Neural progenitor cell (in vitro differentiated cells): ENCODE measurements at places on chromosomes 6 and 20.
A peak's percentile ranks its signal among the peaks of the same experiment; 100 is the strongest.

DNA sequence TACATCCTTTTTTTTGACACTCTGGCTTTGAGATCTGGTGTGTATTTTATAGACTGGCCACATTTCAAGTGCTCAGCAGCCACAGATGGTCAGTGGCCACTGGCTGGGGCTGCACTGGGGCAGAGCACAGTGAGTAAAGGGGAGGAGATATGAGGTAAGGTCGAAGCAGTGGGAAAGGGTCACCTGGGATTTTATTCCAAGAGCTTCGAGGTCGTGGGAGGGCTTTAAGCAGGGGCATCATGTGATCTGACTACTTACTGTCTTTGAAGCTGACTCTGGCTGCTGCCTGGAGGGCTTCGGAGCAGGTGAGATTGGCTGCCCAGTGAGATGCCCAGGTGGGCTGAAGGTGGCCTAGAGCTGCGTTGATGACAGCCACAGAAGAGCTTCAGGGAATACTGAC, 6.7 kb downstream of the C20orf203 start:
- DNase-seq, result no peak

GRCh38 chr6:41596807-41597206, 41.5 kb upstream of the MDFI start:
- no peak for DNase-seq

DNA sequence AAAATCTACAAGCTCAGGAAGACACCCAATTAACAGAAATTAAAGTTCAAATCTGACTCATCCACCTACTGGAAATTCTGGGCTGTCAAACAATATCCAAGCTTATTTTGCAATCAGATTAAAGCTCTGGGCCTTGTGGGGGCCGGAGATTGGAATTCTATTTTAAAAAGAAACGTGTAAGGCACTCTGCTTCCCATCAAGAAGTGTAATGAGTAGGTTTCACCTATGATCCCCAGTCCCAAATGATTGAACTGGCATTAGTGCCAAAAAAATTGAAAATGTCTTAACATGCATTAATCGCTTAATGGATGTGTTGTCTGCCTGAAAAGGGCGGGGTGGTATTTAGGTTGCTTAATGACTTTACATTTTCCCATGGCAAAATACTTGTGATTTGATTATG, 542.4 kb upstream of the BTBD3 start:
- DNase-seq, result no peak

- no peak for DNase-seq
Observed at GRCh38 chr6:78844899-78845298, 22.5 kb upstream of the IRAK1BP1 start.

DNA sequence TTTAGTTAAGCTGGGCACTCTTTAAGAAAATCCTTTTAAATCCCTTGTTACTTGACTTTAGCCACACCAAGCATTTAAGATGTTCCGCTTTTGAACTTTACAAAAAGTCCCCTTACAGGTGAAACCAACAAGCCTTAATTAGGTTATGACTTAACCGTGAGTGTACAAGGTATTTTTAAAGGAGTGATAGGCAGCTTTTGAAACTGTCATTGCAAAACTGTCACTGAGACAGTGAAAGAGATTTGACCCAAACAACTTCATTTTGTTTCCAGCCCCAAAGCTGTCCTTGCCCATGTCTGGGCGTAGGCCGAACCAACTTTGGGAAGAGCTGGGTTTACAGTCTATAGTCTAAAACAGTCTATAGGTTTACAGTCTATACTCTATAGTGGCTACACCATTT, 305.4 kb downstream of the FARS2 start:
- no peak for DNase-seq

- no peak for DNase-seq
Observed at GRCh38 chr6:52992980-52993920, 1.8 kb downstream of the GSTA4 start.

DNA sequence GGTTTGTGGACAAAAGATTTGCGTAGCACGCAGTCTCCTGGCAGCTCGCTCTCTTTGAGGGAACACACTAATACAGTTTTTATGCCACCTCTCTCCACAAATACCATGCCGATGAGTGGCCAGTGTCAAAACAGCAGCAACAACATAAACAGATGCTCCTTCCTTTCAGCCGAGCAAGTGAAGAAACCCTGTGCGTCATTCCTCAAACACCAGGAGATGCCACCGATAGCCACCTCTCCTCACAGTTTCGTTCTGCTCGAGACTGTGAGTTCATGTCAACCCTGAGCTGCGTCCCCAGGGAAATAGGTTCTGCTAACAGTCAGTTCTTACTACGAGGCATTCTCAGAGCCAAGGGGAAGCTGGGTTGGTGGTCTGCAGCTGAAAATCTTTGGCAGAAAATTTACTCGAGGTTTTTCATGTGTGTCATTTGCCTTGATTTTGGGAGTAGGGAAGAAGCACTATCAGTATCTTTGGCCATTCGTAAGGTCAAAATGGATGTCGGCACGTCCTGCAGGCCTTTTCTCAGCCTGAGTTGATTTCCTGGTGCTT, 59.9 kb downstream of the EYA2 start:
- DNase-seq, result no peak

- DNase-seq, result no peak
Observed at GRCh38 chr6:111517965-111518364, 34.9 kb upstream of the REV3L start.

GRCh38 chr6:106579281-106579680, 50.0 kb downstream of the RTN4IP1 start:
- DNase-seq, result no peak

- DNase-seq, result no peak
Observed at GRCh38 chr6:73823046-73823735, 127.2 kb downstream of the CD109 start.

GRCh38 chr6:12585497-12585958, 131.0 kb upstream of the PHACTR1 start:
- no peak for DNase-seq

- DNase-seq, result no peak
Observed at GRCh38 chr20:19735446-19735845, 22.6 kb upstream of the RIN2 start.

GRCh38 chr6:18115356-18115755, 7.1 kb downstream of the NHLRC1 start:
- DNase-seq, result no peak

DNA sequence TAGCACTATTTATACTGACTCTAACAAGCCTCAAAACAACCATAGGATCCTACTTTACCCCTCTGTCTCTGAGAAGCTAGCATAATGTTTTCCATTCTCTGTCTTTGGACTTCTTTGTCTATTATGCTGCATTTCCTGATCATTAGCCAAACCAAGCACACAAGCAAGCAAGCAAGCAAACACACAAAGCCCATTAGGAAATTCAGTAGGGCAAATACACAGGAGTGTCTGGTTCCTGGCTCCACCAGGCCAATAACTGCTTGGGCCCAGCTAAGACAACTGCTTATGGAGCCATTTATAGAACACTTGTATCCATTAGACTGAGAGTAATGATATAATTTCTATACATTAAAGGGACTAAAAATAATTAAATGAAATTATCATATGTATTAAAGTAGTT, 952.9 kb upstream of the EPHA7 start:
- DNase-seq, result no peak

- no peak for DNase-seq
Observed at GRCh38 chr6:4055420-4056041, 23.4 kb downstream of the FAM217A start.

DNA sequence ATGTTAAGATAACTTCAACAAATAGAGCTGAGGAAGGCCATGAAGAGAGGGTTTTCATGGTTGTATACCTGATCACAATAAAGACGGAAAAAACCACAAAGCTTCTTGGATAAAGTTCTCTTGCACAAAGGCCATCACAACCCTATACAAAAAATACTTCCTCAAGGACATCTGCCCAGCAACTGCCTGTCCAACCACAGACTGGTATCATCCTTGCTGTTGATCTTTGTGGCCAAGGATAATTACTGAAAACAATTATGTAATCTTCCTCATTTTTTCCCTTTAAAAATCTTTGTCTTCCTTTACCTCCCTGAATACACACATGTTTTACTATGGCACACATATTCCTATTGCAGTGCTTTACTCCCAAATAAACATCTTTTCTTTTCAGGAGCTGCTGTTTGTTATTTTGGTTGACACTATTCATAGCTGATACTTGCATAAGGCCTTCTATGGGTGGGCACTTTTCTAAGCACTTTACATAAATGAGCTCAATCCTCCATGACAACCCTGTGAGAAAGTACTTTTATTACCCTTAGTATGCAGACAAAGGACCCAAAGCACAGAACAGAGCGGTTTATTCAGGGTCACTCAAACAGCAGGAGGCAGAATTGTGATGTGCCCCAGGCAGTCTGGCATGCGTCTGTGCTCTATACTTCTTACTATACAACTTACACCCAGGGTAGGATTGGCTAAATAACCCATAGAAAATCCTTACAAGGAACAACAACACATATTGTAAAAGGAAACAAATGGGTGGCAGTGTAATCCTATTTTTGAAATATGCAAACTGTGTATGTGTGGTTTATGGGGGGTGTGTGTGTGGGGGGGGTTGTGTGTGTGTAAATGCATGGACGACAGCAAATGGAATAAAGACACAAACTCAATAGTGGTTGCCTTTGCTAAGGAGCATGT, 35.1 kb downstream of the SNRNP48 start:
- DNase-seq, result peak; percentile 67

DNA sequence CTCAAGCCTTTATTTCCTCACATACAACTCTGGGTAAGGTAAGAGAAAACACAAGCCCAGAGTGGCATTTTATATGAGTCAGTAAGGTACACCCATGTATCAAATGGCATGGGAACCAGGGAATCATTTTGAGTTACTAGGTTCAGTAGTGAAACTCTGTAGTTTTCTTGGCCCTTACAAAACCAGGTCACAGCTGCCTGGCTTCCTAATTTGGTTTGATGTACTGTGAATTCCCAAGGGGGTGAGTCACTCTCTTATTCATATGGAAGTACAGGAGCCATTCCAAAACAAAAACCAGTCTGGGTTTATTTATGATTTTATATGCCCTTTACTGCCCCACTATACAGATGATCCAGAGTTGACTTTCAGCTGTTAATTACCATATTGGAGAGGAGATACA, 70.7 kb downstream of the PDE7B start:
- no peak for DNase-seq

- DNase-seq, result no peak
Observed at GRCh38 chr6:72936766-72937559, 288.3 kb downstream of the KHDC1L start.

GRCh38 chr20:53916173-53916512, 154.3 kb downstream of the BCAS1 start:
- no peak for DNase-seq

GRCh38 chr20:38298768-38299288, 5.1 kb upstream of the BPI start:
- no peak for DNase-seq

GRCh38 chr6:51655517-51655916, 431.9 kb downstream of the PKHD1 start:
- no peak for DNase-seq

- DNase-seq, result no peak
Observed at GRCh38 chr6:34128045-34128444, 17.8 kb downstream of the GRM4 start.

GRCh38 chr20:3889489-3890397, 556 bp downstream of the PANK2 start:
- DNase-seq, result no peak

- no peak for DNase-seq
Observed at GRCh38 chr20:52078289-52078688, 113.3 kb downstream of the ZFP64 start.

- DNase-seq, result no peak
Observed at GRCh38 chr20:16748308-16748900, at the start of gene OTOR. Gene OTOR (plus strand): TSS chr20:16748358. CDS start chr20:16748402, 44 bp downstream.

- DNase-seq, result no peak
Observed at GRCh38 chr6:68675548-68675947, 40.5 kb downstream of the ADGRB3 start.

GRCh38 chr20:50144362-50144761, 9.2 kb downstream of the PEDS1 start:
- DNase-seq, result no peak

- DNase-seq, result no peak
Observed at GRCh38 chr6:161166176-161166575, 107.7 kb downstream of the AGPAT4 start.

- DNase-seq, result no peak
Observed at GRCh38 chr20:57545927-57546662, 14.8 kb upstream of the PCK1 start.

DNA sequence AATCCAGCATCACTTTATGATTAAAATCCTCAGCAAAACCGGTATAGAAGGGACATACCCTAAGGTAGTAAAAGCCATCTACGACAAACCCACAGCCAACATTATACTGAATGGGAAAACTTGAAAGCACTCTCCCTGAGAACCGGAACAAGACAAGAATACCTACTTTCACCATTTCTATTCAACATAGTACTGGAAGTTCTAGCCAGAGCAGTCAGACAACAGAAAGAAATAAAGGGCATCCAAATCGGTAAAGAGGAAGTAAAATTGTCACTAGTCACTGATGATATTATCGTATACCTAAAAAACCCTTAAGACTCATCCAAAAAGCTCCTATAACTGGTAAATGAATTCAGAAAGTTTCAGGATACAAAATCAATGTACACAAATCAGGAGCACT, 33.3 kb downstream of the BLOC1S5 start:
- no peak for DNase-seq

DNA sequence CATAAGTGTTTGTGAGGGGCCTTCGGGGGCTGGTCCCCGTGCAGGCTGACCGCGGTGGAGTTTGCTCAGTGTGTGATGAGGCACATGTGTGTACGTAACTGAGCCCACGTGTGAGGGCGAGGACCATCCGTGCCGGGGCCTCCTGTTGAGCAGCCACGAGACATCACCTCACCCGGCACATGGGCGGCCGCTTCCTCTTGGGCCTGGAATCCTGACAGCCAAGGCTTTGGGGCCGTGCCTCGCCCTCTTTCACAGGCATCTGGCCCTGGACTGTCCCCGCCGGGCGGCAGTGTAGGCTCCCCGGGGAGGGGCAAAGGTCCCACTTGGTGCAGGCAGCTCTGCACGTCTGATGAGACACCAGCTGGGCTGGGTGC, 202.3 kb downstream of the DLL1 start:
- DNase-seq, result no peak

DNA sequence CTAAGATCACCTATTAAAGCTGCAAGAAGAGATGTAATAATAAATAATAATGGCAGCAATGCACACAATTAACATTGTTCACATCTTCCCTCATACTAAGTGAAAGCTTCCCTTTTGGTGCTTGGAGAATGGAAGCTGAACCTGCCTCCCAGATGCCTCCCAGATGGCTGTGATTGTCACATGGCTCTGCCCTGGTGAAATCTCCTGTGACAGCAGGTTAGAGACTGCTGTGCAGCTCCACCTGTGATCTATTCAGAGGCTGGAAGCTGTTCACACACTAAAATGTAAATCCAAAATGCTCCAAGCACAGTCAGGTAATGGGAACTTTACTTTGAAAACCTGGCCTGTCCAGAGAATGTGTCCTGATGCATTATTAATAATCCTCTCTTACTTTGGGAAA, 41.7 kb upstream of the RGS17 start:
- DNase-seq, result peak; percentile 14
